Ovary (tissue), 10 donors: ENCODE measurements at places on chromosomes 5 and 9. TPM values are rescaled to one million over a fixed set of nuclear protein-coding genes. Genes with fewer than 3 reads are reported as not detected.

The SOWAHA gene
- polyA plus RNA-seq, result 0.05 TPM

GRCh38 chr5:107717816-107718215 is 47.1 kb upstream of the EFNA5 start:
- DNase-seq, result no peak

DNA sequence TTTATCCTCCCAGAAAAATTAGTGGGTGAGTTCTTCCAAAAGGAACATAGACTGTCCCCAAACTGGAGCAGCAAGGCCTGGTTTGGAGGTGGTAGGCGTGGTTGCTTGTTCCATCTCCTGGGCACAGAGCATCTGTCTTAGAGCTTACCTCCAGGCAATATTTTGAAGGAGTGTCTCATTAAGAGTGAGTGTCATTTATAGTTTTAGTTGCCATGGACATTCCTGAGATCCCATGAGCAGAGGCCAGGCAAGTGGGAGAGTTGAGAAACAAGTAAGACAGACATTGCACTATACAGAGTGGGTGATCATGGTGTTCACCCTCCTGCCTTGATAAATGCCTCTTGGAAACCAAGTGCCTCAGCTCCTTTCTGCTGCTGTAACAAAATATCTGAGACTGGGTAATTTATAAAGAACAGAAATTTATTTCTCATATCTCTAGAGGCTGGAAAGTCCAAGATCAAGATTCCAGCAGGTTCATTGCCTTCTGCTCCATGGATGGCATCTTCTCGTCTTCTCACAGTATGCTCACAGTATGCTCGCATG is 68.5 kb downstream of the KIAA1958 start:
- no peak for DNase-seq

DNA sequence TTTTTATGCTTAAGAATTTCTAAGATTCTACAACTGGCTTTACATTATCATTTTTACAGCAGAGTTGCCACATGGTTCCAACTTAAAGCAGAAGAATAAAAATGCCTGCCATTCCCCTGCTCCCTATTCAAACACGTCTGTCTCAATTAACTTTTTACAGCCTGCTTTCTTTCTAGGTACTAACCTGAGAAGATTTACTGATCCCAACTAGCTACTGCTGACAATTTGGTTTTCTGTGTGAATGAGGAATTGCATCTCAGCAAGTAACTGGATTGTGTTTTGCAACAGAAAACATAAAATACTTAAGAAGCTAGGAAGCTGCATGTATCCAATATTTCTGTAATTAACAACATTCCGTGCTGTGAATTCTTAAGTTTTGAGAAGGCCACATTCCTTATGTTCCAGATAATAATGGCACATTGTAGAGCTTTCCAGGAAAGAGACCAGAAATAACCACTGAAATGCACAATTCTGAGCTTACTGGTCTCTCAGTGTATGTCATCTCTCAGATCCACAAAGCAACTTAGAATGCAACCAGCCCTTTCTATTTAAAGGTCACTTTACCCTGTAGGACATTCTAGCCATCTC is 306.8 kb upstream of the NMUR2 start:
- no peak for DNase-seq

DNA sequence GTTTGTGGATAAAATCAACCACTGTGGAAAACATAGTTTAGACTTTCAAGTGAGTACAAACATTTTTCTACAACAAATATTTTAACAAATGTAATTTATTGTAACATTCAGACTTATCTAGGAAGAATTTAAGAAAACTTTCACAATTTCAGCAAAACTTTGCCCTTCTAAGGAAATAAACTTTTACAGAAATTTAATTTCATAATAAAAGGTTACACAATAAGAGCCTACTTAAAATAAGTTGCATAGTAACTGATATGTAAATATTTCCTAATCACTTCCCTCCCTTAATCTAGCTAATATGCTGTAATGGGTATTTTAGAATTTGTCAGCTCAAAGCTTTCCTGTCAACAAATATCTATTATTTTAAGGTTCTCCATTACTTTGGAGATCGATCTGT is 1899.9 kb downstream of the MAT2B start:
- DNase-seq, result no peak

The DBH gene
- not detected for polyA plus RNA-seq

The WNT8A gene
- not detected for polyA plus RNA-seq

GRCh38 chr5:16465544-16466432 is at the start of gene ZNF622:
TSS of gene ZNF622 (minus strand) at chr5:16465800. CDS start at chr5:16465665, 135 bp downstream.
- peak; percentile 89 for DNase-seq

DNA sequence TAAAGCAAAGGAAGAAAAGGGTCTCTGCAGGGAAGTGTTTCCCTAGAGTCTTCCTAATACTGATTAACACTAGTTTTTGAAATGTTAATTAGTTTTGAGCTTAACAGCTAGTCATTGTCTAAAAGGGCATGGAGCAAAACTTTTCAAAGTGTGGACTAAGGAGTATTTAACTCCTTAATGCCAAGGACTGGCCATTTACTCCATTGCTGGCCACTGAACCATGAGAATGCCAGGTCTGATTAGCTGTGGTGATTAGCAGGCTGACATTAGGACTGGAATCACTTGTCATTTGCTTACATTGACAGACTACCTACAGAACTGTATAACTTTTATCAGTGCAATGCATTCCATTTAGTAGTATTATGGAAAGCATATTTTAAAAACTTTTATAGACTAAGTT is 987.0 kb downstream of the NR2F1-AS1 start:
- DNase-seq, result no peak

- DNase-seq, result no peak
Observed at GRCh38 chr5:71528206-71528605, 58.9 kb upstream of the MCCC2 start.
